Upper lobe of left lung (tissue), 6 donors: ENCODE measurements at places on chromosomes 2 and 18. TPM values are rescaled to one million over a fixed set of nuclear protein-coding genes. Genes with fewer than 3 reads are reported as not detected.

The POTEF gene
- not detected for total RNA-seq

The INPP5D gene
- total RNA-seq = 27.3 TPM

The ARPC2 gene
- 260 TPM for total RNA-seq

The RAX gene
- total RNA-seq = not detected

The POLR1A gene
- 25.8 TPM for total RNA-seq

The ACOXL gene
- 30.2 TPM for total RNA-seq

DNA sequence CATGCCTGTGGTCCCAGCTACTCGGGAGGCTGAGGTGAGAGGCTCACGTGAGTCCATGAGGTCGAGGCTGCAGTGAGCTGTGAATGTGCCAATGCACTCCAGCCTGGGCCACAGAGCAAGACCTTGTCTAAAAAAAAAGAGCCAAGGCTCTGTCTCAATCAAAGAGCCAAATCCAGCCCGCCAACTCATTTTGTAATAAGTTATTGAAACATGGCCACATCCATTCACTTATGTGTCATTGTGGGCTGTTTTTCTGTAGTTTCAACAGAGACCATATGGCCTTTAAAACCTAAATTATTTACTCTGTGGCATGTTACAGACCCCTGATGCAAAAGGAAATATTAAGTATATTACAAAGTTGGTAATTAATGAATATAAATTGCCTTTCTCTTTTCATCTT is 60.8 kb downstream of the GPR39 start:
- H3K36me3 ChIP-seq = no peaks in the 10 kb centered on the region
- no peaks in the 10 kb centered on the region for H3K27me3 ChIP-seq
- H3K27ac ChIP-seq = no peak overlapping the region
- H3K4me3 ChIP-seq = no peak overlapping the region

- H3K27ac ChIP-seq = no peak overlapping the region
- H3K4me3 ChIP-seq = no peak overlapping the region
- H3K36me3 ChIP-seq = no peaks in the 10 kb centered on the region
Measured at GRCh38 chr18:2236232-2236631, 335.1 kb downstream of the METTL4 start.

DNA sequence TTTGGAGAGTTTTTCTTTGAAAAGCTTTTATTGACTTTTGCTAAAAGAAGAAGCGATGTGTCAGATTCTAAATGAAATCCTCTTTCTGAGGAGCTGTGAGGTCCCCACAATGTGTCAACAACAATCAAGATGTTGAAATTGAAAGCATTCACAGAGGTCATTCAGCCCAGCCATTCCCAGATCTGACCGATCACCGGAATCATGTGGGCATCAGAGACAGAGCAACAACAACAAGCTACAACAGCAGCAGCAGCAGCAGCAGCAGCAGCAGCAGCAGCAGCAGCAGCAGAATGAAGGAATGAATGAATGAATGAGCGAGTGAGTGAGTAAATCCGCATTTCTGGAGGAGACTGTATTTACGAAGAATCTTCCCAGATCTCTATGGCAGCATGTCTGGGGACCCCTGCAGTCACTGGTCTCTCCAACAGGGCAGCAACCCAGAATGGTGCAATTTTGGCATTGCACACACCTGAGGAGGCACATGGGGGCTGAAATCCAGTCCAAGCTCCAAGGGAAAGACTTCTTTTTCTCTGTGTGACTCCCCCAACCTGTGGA is 299.0 kb downstream of the MYCN start:
- no peaks in the 10 kb centered on the region for H3K36me3 ChIP-seq
- no peak overlapping the region for H3K27ac ChIP-seq
- no peaks in the 10 kb centered on the region for H3K27me3 ChIP-seq
- DNase-seq = no peak

DNA sequence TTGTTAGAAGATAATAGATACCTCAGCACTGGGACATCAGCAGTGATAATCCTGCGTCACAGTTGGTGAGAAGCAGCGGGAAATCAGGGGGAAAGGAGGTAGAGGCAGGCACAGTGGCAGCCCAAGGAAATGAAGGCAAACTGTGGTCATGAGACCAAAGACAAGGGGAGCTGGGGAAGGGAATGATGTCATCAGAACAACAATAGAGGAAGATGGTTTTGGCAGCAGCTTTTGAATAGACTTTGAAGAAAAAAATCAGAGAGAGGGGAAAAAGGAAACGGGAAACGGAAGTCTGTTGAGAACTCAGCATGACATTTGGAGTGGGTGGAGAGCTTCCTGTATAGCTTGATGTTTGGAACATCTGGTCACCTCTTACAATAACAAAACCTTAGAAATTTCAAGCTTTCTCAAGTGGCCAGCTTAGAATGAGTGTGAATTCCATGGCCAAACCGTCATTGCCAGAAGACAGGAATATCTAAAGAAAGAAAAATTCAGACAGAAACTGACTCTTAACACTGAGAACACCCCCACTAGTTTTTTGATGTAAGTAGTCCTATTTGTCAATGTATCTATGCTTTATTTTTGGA is 18.4 kb upstream of the YES1 start:
- H3K4me3 ChIP-seq = no peak overlapping the region
- no peaks in the 10 kb centered on the region for H3K36me3 ChIP-seq
- H3K4me1 ChIP-seq = peaks cover 18% of the 10 kb centered on the region
- peak; percentile 30 for DNase-seq
- H3K27ac ChIP-seq = peak overlapping the region; percentile 78
- no peaks in the 10 kb centered on the region for H3K27me3 ChIP-seq

DNA sequence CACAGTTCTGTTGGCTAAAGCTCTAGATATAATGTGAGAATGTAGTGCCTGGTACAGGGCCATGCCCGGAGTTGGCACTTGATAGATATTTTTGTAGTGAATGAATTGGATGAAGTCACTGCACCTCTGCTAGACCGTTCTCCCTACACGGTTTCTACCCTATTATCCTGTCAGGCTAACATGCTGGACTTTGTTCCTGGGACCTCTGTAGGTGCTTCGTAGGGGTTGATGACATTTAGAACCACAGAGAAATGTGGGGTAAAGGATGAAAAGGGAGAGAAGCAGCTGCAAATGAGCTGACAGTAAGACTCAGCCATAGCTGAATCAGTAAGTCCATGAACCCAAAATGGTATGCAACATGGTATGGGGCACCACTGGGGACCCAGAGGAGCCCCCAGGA is 4.1 kb upstream of the FBLN7 start:
- H3K36me3 ChIP-seq = no peaks in the 10 kb centered on the region
- H3K4me1 ChIP-seq = peaks cover 3% of the 10 kb centered on the region
- DNase-seq = no peak
- H3K4me3 ChIP-seq = no peak overlapping the region
- peaks cover 2% of the 10 kb centered on the region for H3K27me3 ChIP-seq
- H3K27ac ChIP-seq = no peak overlapping the region

DNA sequence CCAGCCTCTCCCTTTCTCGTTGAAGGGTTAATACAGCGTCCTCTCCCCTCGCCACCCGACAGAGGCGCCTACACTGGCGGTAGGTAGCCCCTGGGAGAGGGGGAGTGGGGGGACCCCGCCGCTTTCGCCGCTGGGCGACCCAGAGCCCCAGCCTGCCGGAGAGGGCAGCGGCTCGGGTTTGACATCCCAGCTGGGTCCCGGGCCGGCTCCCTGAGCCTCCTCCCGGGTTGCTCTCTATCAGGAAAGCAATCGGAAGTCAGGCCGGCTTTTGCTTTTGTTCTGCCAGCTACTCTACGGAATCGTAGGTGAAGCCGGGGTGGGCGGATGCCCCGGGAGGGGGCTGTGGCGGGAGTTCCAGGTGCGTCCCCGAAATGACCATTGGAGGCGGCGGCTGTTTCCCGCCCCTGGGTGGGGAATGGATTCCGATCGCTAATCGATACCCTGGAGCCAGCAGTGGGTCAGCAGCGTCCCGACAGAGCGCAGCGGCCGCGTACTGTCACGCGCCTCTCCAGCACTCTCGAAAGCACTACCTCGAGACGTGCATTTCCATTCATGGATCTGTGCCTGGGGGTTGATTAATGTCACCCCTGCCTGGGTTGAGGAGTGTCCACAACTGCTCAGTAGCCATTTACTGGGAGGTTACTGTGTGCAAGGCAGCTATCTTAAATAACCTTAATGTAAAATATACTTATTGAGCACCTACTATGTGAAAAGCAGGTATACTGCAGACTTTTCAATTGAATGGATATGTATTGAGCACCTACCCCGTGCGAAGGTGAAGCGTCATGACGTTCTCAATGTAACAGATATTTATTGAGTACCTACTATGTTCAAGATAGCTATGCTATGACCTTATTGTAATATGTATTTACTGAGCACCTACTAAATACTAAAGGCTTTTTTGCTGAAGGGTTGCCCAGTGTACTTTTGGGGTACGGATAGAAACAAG is 1.1 kb downstream of the MAPK4 start:
- DNase-seq = no peak
- H3K4me3 ChIP-seq = peak overlapping the region; percentile 62
- H3K36me3 ChIP-seq = no peaks in the 10 kb centered on the region
- no peak overlapping the region for H3K27ac ChIP-seq
- H3K4me1 ChIP-seq = peaks cover 15% of the 10 kb centered on the region

DNA sequence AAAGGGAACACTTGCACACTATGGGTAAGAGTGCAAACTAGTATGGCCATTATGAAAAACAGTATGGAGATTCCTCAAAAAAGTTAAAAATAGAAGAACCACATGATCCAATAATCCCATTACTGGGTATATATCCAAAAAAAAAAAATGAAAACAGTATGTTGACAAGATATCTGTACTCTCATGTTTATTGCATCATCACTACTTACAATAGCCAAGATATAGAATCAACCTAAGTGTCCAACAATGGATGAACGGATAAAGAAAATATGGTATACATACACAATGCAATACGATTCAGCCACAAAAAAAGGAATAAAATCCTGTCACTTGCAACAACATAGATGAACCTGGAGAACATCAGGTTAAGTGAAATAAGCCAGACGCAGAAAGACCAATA is 73.3 kb downstream of the LOXHD1 start:
- no peaks in the 10 kb centered on the region for H3K4me1 ChIP-seq
- H3K36me3 ChIP-seq = no peaks in the 10 kb centered on the region
- H3K27me3 ChIP-seq = no peaks in the 10 kb centered on the region
- no peak overlapping the region for H3K27ac ChIP-seq

GRCh38 chr18:27966881-27967280 is 210.0 kb downstream of the CDH2 start:
- DNase-seq = no peak
- H3K4me3 ChIP-seq = no peak overlapping the region
- H3K27ac ChIP-seq = no peak overlapping the region
- no peaks in the 10 kb centered on the region for H3K4me1 ChIP-seq

- no peak for DNase-seq
- H3K27ac ChIP-seq = no peak overlapping the region
- no peaks in the 10 kb centered on the region for H3K27me3 ChIP-seq
- no peak overlapping the region for H3K4me3 ChIP-seq
- no peaks in the 10 kb centered on the region for H3K4me1 ChIP-seq
Measured at GRCh38 chr2:190678444-190679162, 29.7 kb downstream of the NAB1 start.

GRCh38 chr2:49845021-49845420 is 690.7 kb upstream of the FSHR start:
- H3K27me3 ChIP-seq = no peaks in the 10 kb centered on the region
- no peaks in the 10 kb centered on the region for H3K4me1 ChIP-seq
- DNase-seq = no peak
- H3K4me3 ChIP-seq = no peak overlapping the region
- H3K36me3 ChIP-seq = no peaks in the 10 kb centered on the region

GRCh38 chr2:230677201-230677946 is 35.3 kb upstream of the CAB39 start:
- H3K27me3 ChIP-seq = no peaks in the 10 kb centered on the region
- no peaks in the 10 kb centered on the region for H3K4me1 ChIP-seq
- H3K27ac ChIP-seq = no peak overlapping the region
- DNase-seq = no peak
- H3K4me3 ChIP-seq = no peak overlapping the region
- H3K36me3 ChIP-seq = no peaks in the 10 kb centered on the region

DNA sequence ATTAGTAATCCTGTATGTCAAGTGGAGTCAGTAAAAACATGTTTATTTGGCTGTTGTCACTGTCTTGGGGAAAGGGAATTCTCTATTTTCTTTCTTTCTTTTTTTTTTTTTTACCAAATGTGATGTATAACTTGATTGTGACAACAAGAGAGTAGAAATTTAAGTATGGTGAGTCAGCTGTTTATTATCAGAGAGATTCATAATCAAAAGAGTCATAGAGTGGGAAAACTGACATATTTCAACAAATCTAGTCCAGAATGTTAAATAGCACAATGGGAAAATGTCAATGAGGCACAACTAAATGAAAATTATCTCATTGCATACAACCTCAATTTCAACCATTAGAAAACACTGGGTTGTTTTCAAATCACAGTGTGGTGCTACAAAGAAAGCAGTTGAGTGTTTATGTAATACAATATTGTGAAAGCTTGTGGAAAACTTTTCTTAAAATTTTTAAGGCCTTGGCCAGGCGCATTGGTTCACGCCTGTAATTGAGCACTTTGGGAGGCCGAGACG is 111.9 kb upstream of the DTNA start:
- no peak overlapping the region for H3K27ac ChIP-seq
- H3K27me3 ChIP-seq = no peaks in the 10 kb centered on the region
- no peak for DNase-seq
- H3K36me3 ChIP-seq = no peaks in the 10 kb centered on the region
- no peak overlapping the region for H3K4me3 ChIP-seq
- no peaks in the 10 kb centered on the region for H3K4me1 ChIP-seq

- H3K4me3 ChIP-seq = no peak overlapping the region
- H3K27me3 ChIP-seq = no peaks in the 10 kb centered on the region
- no peak overlapping the region for H3K27ac ChIP-seq
- peaks cover 60% of the 10 kb centered on the region for H3K36me3 ChIP-seq
- DNase-seq = no peak
Measured at GRCh38 chr18:2687390-2688001, 32.0 kb downstream of the SMCHD1 start.

- no peaks in the 10 kb centered on the region for H3K27me3 ChIP-seq
- H3K36me3 ChIP-seq = no peaks in the 10 kb centered on the region
- no peak overlapping the region for H3K27ac ChIP-seq
- DNase-seq = no peak
Measured at GRCh38 chr2:137943678-137944347, 20.5 kb upstream of the HNMT start.

GRCh38 chr18:50107468-50107977 is 87.4 kb downstream of the MYO5B start:
- no peaks in the 10 kb centered on the region for H3K27me3 ChIP-seq
- no peak overlapping the region for H3K4me3 ChIP-seq
- H3K27ac ChIP-seq = no peak overlapping the region
- no peak for DNase-seq
- no peaks in the 10 kb centered on the region for H3K36me3 ChIP-seq

DNA sequence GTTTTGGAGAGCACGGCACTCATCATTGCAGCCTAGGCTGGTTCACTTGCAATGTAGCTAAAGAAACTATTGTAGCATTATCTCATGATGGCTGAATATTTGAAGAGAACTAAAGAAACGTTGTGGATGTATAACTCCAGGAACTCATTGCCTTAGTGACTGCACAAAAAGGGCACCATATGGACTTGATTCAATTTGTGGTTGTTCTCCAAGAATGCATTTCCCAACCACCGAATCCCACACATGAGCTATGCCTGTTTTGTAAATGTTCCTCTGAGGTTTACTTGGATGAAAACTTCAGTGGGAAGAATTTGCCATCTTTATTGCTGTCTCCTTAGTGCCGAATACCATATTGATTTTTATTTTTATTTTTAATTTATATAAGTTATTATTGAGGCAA is 43.5 kb downstream of the DOK6 start:
- H3K4me3 ChIP-seq = no peak overlapping the region
- H3K4me1 ChIP-seq = no peaks in the 10 kb centered on the region
- no peaks in the 10 kb centered on the region for H3K27me3 ChIP-seq
- no peak for DNase-seq

- H3K36me3 ChIP-seq = no peaks in the 10 kb centered on the region
- DNase-seq = no peak
- no peak overlapping the region for H3K27ac ChIP-seq
- no peaks in the 10 kb centered on the region for H3K27me3 ChIP-seq
Measured at GRCh38 chr2:29260142-29260772, 145.0 kb downstream of the CLIP4 start.
